ENCODE measurements at places on chromosomes 3 and 15.
A peak's percentile ranks its signal among the peaks of the same experiment; 100 is the strongest.

- DNase-seq: no peak
These were observed 35.9 kb downstream of the OXNAD1 start for GRCh38 chr3:16300881-16301359.

DNA sequence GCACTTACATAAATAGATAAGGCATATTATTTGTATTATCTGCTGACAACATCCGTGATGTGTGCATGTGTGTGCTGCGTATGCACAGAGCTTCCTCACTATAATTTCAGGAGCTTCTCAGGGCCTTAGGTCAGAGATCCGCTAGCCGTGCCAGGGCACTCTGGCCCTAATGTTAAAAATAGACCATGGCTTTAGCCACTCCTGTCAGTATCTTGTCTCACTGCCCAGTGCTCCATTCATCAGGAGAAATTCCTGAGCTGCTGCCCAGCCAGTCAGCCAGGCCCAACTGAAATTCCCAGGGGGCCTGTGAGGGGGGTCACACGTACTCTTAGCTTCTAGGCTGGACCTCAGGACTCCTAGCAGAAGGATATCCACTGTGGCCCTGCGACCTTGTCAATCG, 70.0 kb upstream of the ABHD2 start:
- DNase-seq: no peak

- no peak for DNase-seq
These were observed 49.5 kb downstream of the CMC1 start for GRCh38 chr3:28290863-28291300.

GRCh38 chr3:133915685-133916658, 20.3 kb upstream of the RAB6B start:
- peak; percentile 38 for DNase-seq

GRCh38 chr3:31917303-31918005, 63.6 kb downstream of the OSBPL10 start:
- DNase-seq: no peak

DNA sequence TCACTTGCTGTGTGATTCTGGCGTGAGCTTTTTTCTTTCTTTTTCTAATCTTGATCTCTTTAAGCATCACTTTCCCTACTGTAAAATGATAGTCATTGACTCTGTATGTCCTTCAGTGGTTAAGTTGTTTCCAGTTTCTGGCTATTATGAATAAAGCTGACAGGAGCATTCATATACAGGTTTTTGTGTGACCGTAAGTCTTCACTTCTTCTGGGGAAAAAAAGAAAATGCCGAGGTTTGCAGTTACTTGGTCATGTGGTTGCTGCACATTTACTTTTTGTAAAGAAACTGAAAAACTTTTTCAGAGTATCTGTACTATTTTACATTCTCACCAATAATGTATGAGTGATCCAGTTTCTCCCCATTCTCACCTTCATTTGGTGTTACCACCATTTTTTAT, 247.4 kb upstream of the RBMS3 start:
- DNase-seq: no peak

GRCh38 chr3:185931777-185932612, 5.8 kb downstream of the TRA2B start:
- DNase-seq: no peak
